ENCODE measurements at places on chromosomes 5 and 9.

GRCh38 chr9:135819905-135820304 lies 87.4 kb downstream of the CAMSAP1 start:
- DNase-seq: no peak

DNA sequence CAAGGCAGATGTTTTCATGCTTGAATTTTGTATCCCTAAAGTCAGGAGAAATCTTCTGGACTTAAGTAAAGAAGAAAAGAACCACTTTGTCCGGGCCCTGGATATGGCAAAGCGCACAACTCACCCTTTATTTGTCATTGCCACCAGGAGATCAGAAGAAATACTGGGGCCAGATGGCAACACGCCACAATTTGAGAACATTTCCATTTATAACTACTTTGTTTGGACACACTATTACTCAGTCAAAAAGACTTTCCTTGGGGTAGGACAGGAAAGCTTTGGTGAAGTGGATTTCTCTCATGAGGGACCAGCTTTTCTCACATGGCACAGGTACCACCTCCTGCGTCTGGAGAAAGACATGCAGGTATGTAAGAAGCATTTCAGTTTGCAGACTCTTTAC lies 2.3 kb downstream of the TYRP1 start:
- DNase-seq: no peak

DNA sequence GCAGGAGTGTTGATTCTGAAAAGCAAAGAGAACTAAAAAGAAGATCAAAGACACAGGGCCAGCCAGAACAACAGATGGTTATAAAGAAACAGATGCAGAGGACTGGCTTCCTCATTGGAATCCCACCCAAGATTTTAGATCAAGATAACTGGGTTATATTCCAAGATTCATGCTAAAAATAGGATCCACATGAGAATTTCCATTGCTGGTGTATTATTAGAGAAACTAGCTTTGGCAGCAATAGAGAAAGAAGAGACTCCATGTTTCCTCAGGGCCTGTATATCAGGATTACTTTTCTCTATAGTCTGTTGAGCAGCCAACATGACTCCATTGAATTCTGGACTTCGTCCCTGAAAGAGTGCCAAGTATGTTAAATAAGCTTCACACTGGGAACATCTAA lies 367.3 kb downstream of the TUSC1 start:
- no peak for DNase-seq

GRCh38 chr5:34022121-34022705 lies 14.4 kb upstream of the AMACR start:
- DNase-seq: no peak

DNA sequence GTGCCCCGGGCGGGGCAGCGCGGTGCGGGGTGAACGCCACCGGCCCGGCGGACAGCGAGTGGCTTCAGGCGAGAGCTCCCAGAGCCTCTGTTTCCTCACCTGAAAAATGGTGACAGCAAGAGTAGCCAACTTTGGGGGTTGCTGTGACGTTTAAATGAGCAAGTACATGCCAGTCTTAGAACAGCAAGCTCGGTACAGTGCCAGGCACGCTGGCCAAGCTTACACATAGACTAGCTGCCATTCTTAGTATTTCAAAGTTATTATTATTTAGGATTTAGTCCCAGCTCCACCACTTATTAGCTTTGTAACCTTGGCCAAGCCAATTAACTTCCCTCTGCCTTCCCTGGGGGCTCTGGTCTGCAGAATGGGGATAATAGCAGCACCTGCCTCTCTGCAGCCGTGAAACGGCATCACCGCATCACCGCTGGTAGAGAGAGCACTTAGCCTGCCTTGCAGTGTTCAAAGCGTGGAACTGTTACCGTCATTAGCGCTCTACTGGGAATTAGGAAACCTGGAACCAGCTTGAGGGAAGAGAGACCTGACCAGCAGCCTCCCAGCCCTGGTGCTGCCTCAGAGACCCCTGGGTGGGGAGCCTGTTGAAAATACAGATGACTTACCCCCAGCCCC lies at the start of gene C9orf50:
C9orf50 (minus strand) TSS at position 433 of the 627 bp plus-strand sequence. CDS start 527 bp downstream, outside the sequence.
- no peak for DNase-seq

GRCh38 chr9:99182356-99182755 lies 39.4 kb downstream of the ALG2 start:
- no peak for DNase-seq

DNA sequence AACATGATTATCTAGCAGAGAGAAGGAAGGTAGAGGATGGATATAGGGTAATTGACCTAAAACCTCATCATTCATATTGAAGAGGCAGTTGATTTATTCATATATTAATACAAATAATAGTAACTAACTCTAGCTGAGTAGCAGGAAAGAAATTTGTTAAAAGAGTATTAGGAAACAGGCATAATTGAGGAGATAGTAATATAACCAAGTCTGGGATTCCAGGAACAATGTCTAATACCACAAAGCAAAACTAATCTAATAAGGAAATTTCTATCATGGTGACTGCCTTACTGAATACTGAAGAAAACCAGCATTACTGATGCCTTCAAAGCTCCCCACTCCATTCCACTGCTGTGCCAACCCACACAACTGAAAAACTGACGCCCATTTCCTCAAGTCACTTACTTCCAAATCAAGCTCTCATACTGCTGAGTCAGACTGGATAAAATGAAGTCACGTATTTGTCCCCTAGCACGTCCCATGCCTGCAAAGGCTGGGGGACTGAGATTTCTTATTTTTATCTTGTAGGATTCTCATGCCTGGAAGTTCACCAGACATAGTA lies 153.9 kb downstream of the SMC2 start:
- no peak for DNase-seq

DNA sequence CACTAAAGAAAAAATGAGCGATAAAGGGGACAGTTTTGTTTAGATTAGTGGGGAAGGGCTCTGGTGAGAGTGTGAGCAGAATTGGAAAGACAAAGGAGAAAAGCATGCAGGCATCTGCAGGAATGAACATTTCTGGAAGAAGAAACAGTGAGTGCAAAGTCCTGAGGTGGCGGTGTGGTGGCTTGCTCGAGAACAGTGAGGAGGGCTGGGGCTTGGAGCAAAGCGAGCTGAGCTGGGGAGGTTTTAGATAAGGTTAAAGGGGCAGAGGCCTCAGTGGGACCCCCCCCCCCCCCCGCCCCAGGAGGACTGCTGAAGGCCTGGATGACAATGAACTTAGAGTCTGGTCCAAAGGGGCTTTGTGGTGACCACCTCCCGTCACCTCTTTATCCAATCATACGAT lies 202.7 kb upstream of the MVB12B start:
- no peak for DNase-seq

DNA sequence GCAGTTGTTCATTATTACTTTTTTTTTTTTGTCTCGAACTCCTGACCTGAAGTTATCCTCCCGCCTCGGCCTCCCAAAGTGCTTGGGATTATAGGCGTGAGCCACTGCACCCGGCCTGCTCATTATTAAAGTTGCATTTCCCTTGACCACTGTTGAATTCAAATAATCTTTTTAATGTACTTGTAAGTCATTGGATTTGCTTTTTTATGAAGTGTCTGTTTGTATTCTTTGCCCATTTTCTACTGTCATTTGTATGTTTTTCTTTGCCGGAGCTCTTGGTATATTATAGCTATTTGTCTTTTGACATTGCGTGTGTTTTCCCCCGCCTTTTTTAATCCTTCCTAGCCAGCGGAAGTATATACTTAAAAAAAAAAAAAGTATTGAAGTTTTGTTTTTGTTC lies 22.0 kb downstream of the LRRTM2 start:
- DNase-seq: no peak

DNA sequence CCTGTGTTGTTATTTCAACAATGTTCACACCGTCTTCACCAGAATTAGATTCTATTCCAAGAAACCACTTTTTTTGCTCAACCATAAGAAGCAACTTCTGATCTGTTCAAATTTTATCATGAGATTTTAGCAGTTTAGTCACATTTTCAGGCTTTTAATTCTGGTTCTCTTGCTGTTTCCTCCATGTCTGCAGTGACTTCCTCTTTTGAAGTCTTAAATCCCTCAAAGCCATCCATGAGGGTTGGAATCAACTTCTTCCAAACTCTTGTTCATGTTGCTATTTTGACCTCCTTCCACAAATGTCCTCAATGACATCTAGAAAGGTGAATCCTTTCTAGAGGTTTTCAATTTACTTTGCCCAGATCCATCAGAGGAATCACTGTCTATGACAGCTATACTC lies 25.7 kb upstream of the ENTREP1 start:
- no peak for DNase-seq

- no peak for DNase-seq
Measured at GRCh38 chr5:4212071-4212739, 616.6 kb downstream of the IRX1 start.

DNA sequence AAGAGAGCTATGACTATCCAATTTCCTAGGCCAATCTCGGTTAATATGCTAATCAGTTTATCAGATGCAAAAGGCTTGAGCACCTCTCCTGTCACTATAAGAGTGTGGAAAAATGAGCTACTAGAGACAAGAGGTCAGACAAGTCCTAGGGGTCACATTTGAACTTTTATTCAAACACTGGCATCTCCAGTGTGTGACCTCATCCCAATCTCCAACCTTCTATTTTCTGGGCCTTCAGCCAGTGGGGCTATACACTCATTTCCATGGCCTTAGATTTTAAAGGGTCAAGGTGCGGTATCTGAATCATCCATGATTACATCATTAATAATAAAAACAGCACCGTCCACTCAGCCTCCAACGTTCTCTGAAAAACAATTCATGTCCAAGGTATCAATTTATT lies 139.6 kb upstream of the LRRTM2 start:
- DNase-seq: no peak

- DNase-seq: no peak
Measured at GRCh38 chr9:14211564-14211963, 102.4 kb downstream of the NFIB start.

GRCh38 chr5:175822225-175822624 lies 49.2 kb upstream of the CPLX2 start:
- DNase-seq: no peak

- DNase-seq: no peak
Measured at GRCh38 chr5:125120012-125120411, 373.6 kb upstream of the ZNF608 start.

- DNase-seq: no peak
Measured at GRCh38 chr9:16612627-16613026, 257.8 kb downstream of the BNC2 start.

GRCh38 chr9:104802110-104802509 lies 38.2 kb downstream of the NIPSNAP3B start:
- no peak for DNase-seq

GRCh38 chr5:21121213-21121612 lies 1133.2 kb upstream of the CDH18 start:
- no peak for DNase-seq

- peak; percentile 46 for DNase-seq
Measured at GRCh38 chr9:128992995-128993394, 35.1 kb downstream of the SH3GLB2 start.

- DNase-seq: no peak
Measured at GRCh38 chr5:97021416-97021815, 85.5 kb downstream of the LNPEP start.

DNA sequence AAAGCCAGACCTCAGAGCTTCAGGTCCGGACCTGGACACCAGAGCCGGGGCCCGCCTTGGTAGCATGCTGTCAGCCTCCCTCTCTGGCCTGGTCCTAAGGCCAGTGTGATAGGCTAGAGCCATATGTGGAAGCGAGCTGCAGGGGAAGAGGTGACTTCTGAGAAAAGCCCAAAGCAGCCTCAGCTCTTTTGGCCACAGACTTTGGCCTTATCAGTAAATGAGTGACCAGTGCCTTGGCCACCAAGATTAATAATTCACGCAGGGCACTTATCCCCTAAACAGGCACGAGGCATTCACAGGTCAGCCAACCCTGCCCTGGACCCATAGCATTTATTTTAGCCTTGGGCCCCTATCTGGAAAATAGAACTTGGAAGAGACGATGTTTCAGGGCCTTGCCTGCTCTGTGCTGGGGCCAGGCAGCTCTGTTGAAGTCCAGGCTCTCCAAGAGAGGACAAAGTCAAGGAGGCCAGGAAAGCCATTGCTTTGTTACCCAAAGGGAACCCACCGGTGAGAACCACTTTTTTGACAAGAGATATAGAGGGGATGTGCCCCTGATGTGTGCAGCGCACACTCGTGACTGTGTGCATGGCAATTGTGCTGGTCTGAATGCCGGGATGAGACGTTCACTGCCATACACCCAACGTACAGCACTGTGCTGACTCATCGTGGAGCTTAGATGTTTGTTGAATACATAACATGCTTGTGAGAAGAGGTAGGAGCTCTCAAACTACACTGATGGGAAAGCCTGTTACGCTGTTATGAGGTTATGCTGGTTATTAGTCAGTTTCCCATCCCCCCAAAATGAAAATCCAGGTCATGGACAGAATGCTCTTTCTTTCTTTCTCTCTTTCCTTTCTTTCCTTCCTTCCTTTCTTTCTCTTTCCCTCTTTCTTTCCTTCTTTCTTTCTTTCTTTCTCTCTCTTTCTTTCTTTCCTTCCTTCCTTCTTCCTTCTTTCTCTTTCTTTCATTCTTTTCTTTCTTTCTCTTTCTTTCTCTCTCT lies 5.0 kb upstream of the SLC34A1 start:
- DNase-seq: peak; percentile 85

DNA sequence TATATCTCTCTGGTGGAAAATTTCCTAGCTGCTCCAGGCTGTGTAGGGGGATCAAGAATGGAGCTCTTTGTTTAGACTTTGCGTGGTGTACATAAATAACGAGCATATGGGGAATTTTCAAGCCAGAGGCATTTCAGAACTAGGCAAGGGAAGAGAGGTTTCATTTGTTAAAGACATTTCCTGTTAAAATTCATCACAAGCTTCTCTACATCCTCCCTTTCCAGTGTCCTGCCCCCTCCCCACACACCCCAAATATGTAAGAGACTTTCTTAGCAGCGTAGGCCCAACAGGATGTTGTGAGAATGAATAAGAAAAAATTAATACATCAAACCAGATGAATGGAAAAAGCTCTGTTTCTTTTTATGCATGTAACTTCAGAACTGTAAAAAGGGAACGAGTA lies 150.3 kb downstream of the GPBP1 start:
- DNase-seq: no peak

- DNase-seq: peak; percentile 71
Measured at GRCh38 chr5:178625679-178626483, 969 bp downstream of the CLK4 start.

DNA sequence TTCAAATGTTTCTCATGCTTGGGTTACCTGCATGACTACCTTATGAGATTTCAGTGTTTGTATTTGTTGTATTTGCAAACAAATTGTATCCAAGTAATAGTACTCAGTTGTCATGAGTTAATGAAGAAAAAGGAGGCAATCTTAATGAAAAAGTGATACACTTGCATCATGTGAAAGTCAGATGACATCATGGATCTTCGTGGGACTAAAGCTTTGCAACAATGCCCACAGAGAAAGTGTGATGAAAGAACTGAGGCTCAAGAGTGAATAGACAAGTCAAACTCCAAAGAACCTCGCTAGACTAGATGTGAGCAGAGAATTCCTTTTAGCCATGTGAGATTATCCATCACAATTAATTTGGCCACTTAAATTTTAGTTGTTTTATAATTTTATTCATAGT lies 75.4 kb upstream of the ADRB2 start:
- DNase-seq: peak; percentile 41

Measured in hematopoietic multipotent progenitor cell treated with erythropoietin and hydrocortisone succinate and interleukin-3 and kit ligand, for 6 days (in vitro differentiated cells).